ENCODE measurements at places on chromosomes 11 and 22.
A peak's percentile ranks its signal among the peaks of the same experiment; 100 is the strongest.

DNA sequence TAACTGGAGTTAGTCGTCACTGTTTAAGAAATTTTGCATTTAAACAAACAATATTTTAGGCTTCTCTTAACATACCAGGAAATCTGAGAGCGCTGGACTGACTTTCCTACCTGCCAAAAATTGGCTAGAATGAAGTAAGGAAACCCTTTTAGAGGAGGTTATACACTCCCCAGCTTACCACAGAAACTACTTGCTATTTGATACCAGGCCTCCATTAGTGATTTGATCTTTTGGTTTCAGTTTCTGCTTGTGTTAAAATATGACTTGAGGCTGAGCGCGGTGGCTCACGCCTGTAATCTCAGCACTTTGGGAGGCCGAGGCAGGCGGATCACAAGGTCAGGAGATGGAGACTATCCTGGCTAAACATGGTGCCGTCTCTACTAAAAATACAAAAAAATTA lies 419.9 kb downstream of the LRRC4C start:
- DNase-seq: no peak

DNA sequence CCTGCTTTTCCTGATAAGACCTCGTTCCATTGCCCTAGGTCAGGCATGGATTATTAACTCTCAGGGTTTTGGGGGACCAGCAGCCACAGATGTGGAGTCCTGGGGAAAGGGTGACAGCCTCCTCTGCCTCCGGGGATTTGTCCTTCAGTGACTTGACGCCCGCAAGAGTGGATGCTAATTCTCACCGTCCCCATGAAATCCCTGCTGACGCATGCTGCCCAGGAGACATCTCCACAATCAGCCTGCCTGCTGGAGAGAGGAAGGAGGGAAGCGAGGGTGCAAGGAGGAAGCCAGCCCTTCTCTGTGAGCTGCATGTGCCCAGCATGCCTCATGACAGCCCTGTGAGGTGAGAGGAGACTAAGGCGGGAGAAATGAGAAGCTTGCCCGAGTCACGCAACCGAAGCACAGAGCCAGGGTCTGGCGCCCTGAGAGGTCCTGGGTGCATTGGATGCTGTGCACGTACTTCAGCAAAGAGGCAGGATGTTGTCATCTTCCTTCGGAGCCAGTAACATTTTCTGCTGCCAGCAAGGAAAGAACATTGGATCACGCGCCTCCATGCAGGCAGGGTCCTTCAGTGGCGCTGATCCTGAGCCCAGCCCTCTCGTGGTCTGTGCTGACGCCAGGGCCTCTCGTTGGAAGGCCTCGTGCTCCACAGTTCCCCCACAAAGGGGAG lies 27.3 kb upstream of the KRTAP5-6 start:
- no peak for DNase-seq

GRCh38 chr11:73217131-73217809 lies 811 bp upstream of the P2RY2 start:
- no peak for DNase-seq

DNA sequence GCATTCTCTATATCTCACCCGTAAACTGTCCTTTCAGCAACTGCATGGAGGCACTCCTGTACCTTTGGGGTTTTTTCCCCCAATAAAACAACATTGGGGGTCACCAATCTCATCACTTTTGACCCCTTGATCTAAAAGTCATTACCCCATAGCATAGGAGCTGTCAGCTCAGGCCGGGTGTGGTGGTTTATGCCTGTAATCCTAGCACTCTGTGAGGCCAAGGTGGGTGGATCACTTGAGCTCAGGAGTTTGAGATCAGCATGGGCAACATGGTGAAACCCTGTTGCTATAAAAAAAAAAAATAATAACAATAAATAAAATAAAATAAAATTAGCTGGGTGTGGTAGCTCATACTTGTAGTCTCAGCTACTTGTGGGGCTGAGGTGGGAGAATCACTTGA lies 17.1 kb upstream of the GDPD4 start:
- DNase-seq: no peak

GRCh38 chr11:134542401-134543165 lies 130.5 kb upstream of the B3GAT1 start:
- no peak for DNase-seq

GRCh38 chr11:77374108-77374507 lies 72.6 kb upstream of the GDPD4 start:
- no peak for DNase-seq

DNA sequence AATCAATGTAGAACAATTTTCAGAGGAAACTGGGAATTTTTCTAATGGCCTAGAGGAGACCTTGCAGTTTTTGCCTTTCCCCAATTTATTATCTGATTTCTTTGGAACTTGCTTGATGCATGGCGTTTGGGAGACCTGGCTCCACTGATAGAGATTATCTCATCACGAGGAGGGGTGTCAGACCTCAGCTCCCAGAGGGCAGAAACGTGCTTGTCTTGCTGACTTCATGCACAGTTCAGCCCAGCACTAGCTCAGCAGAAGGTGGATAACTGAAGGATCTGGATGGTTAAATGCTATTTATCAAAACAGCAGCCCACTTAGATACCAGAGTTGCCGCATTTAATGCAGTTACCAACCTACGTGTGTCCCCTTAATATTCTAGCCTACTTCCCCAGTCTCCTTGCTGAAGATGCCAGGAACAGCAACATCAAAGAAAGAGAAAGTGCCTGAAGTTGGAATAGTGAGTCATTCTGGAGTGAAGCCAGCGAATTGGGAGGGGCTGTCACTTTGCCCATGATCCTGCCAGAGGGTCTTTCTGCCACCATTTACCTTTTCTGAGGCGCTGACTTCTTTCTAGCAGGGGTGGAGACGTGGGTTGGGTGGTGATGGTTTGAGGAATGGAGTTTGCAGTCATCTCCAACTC lies 133.5 kb upstream of the CADM1 start:
- no peak for DNase-seq

DNA sequence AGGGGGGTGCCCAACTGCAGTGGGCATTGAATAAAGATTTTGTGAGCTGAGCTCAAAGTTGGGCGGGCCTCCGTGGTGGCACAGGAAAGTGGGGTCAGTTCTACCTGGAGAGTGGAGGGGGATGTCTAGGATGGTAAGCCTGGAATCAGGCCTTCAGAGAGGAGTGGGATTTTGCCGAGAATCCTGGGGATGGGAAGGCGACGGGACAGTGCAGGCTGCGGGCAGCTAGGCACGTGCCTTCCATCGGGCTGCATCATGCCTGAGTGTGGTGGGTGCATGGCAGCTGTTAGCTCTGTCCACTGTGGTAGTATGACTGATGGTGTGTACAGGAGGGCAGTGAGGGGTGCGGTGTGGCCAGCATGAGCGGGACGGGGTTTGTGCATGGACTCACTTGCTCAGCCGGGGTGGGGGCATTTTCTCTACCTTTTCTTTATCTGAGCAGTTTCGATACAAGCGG lies 3.6 kb downstream of the SHANK3 start:
- no peak for DNase-seq

- DNase-seq: no peak
These were observed 7.5 kb downstream of the TRIM29 start for GRCh38 chr11:120130176-120130980.

GRCh38 chr11:102760344-102761035 lies 19.9 kb downstream of the MMP10 start:
- peak; percentile 92 for DNase-seq

- DNase-seq: no peak
These were observed 31.6 kb downstream of the TBC1D22A start for GRCh38 chr22:46794067-46794466.

GRCh38 chr11:2088746-2089535 lies 50.2 kb downstream of the IGF2 start:
- no peak for DNase-seq

GRCh38 chr11:75499423-75500190 lies 26.1 kb downstream of the GDPD5 start:
- DNase-seq: no peak

GRCh38 chr11:47359586-47359985 lies 7.1 kb upstream of the MYBPC3 start:
- peak; percentile 43 for DNase-seq

- DNase-seq: peak; percentile 94
These were observed 741 bp upstream of the TMEM179B start for GRCh38 chr11:62786318-62787004.

- DNase-seq: no peak
These were observed 1536.3 kb downstream of the FAM181B start for GRCh38 chr11:81197396-81197795.

DNA sequence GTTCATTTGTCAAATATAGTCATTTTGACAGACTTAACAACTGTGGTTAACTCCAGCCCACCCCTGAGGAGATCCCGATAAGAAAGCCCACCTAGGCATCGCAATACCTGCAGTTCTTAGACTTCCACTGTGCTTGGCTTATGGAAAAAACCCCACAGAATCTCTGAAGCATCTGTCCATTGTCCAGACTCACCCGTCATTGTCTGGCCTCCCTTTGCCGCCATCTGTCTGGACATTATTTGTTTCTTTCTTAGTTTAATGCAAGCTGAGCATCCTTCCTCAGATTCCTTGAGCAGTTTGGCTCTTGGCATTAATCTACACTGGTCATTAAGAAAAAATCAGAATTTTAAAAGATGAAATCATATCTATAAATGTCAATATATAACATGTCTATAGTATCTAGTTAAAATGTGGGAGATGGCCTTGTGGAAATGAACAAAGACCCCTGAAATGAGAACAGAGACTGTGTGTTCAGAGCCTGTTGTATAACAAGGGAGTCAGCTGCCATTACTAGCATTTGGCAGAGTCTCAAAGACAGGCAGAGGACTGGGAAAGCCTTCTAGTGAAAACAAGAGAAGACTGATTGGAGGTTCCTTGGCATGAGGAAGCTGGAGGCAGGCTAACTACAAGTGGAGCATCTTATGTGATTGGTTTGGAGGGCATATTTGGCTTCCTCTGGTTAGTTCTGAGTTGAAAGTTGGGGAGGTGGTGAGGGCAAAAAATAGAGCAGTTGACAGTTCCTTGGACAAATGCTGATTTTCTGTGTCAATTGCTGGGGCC lies 80.4 kb downstream of the SPON1 start:
- DNase-seq: no peak

- DNase-seq: peak; percentile 21
These were observed 2.8 kb downstream of the SIPA1 start for GRCh38 chr11:65640483-65641296.

GRCh38 chr11:11843211-11843621 lies 1.4 kb downstream of the USP47 start:
- peak; percentile 61 for DNase-seq

DNA sequence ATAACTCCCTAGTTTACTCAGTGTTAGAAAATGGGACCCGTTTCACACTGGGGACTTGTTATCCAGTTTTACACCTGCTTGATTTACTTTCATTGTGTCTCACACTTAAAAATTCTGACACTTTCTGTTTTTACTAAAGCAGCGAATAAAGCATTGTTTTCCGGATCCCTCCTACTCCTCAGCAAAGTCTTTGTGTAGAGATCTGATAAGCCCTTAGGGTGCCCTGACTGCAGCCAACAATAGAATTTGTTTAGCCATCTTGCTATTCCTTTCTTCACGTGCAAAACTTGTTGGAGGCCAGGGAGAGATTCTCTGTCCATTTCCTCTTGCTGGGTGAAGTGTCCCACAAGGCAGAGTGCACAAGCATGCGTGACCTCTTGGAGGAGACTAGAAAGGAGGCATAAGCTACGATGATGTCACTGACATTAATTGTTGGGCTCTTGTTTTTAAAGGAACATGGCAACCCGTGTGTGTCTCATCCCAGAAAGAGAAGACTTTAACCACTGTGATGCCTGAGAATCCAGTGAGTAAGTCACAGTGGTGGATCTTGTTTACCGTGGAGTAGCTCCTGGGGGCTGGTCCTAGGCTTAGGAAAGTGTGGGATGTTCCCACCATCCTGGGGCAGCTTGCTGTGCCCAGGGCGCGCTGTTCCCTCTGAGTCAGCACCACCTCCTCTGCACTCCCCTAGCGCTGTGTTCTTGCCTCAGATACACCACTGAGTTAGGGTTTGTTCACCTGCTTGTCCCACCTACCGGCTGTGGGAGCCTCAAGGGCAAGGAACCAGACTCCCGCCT lies 27.7 kb downstream of the MICAL2 start:
- DNase-seq: no peak

GRCh38 chr11:17897495-17897894 lies 115.4 kb downstream of the SERGEF start:
- no peak for DNase-seq

DNA sequence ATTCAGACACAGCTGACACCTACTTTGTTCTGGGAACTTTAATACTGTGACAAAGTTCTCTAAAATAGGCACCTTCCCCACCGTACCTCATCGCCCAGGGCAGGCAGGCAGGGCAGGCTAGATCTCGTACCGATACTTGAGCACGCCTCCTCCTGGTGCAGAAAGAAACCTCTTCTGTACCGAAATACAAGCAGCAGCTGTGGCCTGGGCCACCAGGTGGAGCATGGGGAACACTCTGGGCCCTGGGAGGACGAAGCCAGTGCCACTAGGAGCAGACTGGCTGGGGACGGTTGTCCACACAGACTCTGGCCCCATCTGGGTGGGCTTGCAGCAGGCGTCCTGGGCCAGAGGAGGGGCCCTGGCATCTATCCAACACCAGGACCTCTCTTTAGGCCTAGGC lies 12.8 kb downstream of the PMM1 start:
- DNase-seq: peak; percentile 21

- DNase-seq: no peak
These were observed 1079.0 kb upstream of the TENM4 start for GRCh38 chr11:80519596-80520506.

- DNase-seq: no peak
These were observed 922 bp downstream of the CRACR2B start for GRCh38 chr11:828506-829175.

GRCh38 chr11:72308226-72309073 lies 64.5 kb upstream of the PHOX2A start:
- DNase-seq: no peak

- no peak for DNase-seq
These were observed 127.2 kb upstream of the SYT13 start for GRCh38 chr11:45413156-45413858.

- DNase-seq: no peak
These were observed 92.3 kb downstream of the KCNQ1 start for GRCh38 chr11:2537010-2537705.

DNA sequence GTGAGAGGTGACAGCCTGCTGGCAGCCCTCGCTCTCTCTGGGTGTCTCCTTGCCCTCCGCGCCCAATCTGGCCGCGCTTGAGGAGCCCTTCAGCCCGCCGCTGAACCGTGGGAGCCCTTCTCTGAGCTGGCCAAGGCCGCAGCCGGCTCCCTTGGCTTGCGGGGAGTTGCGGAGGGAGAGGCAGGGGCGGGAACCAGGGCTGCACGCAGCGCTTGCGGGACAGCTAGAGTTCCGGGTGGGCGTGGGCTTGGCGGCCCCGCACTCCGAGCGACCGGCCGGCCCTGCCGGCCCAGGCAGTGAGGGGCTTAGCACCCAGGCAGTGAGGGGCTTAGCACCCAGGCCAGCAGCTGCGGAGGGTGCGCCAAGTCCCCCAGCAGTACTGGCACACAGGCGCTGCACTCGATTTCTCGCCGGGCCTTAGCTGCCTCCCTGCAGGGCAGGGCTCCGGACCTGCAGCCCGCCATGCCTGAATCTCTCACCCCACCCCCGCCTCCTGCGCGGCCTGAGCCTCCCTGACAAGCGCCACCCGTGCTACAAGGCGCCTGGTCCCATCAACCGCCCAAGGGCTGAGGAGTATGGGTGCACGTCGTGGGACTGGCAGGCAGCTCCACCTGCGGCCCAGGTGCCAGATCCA lies 1526.1 kb downstream of the FAM181B start:
- DNase-seq: no peak

GRCh38 chr11:91163619-91164451 lies 941.0 kb upstream of the CHORDC1 start:
- no peak for DNase-seq
